ENCODE measurements at places on chromosomes 3 and 15.

DNA sequence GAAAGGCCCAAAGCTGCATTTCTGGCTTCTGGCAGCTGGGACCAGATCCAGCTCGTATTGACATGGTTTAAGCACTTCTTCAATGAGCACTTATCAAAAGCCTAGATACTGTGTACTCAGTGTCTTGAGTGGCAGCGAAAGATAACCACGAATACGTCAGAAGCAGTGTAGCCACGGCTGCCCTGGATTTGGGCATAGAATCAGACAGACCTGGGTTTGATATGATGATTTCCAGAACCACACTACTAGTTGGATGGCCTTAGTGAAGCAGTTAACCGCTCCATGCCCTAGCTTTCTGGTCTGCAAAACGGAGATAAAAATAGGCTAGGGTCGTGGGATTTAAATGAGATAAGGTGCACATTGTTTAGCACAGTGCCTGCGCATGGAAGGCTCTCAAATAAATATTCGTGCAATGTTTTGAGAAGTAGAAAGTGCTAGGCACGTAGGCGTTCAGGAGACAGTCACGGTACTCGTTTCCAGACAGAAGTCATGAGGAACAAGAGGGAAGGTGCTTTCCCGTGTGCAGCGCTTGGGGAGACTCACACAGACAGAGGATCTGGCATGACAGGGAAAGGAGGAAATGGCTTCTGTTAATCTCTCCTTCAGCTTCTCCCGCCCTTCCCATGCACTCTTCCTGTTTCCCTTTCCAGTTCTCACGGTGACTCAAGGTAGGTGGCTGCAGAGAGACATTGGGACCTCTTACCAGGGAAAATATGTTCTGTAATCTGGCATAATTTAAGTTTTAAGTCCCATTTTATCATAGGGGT is 70.3 kb downstream of the CCNL1 start:
- peak; percentile 46 for DNase-seq

GRCh38 chr15:39860200-39860599 is 59.9 kb downstream of the GPR176 start:
- no peak for DNase-seq

DNA sequence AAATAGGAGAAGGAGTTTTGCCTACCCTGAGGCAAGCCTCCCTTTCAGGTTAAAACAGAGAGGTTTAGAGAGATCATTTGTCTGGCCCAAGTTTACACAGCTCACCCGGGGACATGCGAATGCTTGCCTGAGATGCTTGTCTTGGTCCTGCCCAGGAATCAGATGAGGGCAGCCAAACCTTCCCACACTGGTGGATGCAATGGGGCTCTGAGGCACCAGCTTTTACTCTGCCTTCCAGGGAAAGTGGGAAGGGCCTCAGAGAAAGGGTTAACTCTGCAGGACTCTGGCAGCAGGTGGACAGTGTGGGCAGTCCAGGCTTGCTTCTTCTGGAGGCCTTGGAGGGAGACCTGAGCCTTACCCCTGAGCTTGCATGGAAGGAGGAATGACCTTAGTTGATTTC is 90.0 kb downstream of the LRRK1 start:
- DNase-seq, result no peak

- DNase-seq, result no peak
Observed at GRCh38 chr3:182133752-182134151, 422.0 kb downstream of the SOX2 start.

DNA sequence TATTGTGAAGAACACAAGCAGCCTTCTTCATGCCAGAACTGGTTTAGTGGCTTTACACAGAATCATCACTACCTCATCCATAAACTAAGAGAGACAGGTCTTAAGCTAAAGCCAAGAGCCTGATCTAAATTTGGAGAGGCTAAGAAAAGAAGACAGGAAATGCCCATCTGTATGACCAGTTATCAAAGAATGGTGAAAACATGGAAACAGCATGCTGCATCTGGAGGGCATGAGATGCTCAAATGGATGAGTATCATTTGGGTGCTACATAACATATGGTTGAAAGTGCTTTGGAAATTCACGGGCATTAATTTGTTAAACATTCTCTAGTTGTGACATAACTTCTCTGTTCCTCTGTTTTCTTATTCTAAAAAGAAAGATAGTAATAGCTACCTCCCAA is 112.5 kb downstream of the CPNE4 start:
- no peak for DNase-seq

- DNase-seq, result no peak
Observed at GRCh38 chr3:100516232-100516631, 23.8 kb downstream of the TMEM45A start.

DNA sequence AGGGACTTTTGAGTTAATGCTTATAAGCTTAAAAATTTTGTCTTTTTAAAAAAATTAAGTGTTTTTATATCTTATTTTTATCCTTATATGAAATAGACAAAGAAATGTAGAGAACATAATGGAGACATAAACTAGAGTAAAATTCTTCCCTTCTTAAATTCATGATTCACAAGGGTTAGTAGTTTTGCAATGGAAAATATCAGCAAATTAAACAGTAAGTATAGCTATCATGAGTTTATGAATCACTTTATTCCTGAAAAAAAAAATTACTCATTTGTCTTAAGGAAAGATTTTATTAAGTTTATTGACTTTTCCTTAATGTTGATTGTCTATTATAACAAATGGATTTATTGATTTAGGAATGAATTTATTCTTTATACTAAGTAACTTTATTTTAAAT is 4.3 kb downstream of the ATP6V1A start:
- no peak for DNase-seq

DNA sequence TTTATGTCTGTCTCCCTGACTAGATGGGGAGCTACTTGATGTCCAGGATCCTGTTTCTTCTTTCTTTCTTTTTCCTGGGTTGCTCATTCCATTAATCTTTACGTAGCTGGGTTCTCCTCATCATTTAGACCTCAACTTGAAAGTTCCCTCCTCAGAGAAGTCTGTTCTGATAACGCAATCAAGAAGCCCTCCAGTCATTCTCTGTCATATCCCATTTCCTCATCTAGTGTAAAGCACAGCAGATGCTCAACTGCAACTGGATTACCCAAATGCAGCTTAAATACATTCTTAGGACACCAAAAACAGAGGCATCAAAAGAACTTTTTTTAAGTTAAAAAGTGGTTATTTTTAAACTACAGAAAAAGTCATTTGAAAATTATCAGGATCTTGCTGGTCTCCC is 51.7 kb upstream of the ST3GAL6 start:
- DNase-seq, result no peak

- DNase-seq, result no peak
Observed at GRCh38 chr15:70058642-70059360, 38.9 kb downstream of the TLE3 start.
